Stimulated activated naive CD8-positive, alpha-beta T cell treated with anti-CD3 and anti-CD28 coated beads, Interleukin-15, amount 100 ng/mL, for 72 hours (primary cell): ENCODE measurements at places on chromosomes 5 and 9.

DNA sequence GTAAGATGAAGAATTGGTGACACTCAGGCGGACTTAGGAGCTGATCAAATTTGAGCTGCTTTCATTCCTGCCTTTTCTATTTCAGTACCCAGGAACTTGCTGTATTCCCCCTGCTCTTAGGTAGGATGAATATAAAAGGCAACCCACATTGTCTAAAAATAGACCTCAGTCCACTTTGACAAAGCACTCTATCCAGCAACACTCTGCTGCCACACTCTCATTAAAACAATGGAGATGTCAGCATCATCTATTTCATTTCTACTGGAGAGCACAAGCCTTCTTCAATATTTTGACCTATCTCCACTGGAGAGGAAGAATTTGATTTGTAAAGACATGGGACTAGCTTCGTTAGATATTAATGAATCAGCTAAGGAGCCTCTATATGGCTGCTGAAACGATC is 468.4 kb downstream of the PTPRD start:
- DNase-seq, result no peak

DNA sequence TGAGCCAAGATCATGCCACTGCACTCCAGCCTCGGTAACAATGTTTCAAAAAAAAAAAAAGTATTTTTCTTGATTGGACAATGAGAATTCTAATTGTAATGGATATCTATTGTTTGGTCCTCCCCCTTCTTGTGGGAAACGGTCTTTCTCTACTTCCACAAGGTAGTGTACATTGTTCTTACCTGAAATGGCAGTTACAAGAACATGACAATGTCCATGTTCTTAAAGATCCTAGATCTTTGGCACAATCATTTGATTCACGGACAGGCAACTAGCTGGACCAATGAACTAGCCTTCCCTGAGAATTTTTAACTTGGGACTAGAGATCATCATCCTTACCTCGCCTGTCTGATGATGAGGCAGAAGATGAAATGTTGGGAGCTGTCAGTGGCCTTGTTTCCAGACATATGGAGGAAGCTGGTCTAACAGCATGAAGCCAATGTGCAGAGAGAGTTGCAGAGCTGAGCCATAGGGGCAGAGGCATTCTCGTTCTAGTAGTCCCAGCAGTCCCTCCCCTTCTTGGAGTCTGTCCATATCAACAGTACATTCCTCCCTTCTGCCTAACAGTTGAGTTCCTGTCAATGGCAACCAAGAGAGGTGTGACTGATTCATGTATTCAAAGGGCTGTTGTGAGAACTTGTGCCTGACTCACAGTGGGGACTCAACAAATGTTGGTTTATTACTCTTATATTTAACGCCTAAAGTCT is 2.1 kb upstream of the MARCHF6 start:
- DNase-seq, result no peak

- DNase-seq, result no peak
These were observed 1.8 kb downstream of the SLC12A2 start for GRCh38 chr5:128085413-128085812.

DNA sequence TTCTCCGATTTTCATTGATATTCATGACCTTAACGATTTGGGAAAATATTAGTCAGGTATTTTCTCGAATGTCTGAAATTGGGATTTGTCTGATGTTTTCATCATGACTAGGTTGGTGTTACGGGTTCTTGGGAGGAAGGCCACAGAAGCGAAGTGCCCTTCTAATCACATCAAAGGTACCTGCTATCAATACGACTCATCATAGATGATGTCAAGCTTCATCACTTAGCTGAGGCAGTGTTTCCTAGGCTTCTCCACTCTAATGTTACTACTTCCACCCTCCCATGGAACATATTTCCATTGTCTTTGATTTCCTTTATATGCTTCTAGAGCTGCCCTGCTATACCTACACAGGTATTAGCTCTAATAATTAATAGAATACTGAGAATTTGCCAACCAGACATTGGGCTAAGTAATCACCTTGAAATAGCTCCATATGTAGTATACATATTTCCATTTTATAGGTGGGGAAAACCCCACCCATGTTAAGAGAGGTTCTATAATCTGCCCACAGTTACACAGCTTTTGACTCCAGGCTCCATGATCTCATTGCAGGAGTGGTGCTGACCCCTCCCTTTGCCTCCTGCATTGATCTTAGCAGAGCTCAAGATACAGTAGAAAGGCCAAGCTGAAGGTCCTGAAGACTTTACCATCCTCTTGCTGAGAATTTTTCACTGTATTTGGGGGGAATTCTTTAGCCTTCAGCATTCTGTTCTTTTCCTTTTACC is 238.6 kb upstream of the ADAMTSL1 start:
- no peak for DNase-seq

DNA sequence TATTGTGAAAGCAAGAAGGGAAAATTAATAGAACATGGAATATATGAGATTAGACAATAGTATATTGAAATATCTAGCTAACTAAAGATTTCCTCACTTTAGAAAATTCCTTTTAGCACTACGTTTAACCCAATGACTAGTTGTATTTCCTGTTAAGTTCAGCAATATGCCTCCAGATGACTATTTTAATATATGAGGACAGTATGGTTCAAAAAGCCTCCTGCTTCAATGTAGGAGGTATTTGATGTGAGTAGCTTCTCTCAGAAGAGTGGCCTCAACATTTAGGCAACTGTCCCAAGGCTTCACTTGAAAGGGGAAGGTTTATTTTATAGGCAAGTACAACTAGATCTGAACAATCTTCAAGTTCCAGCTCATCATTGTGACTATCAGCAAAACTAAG is 2.0 kb upstream of the MEF2C start:
- no peak for DNase-seq

- no peak for DNase-seq
These were observed 124.1 kb upstream of the STC2 start for GRCh38 chr5:173452119-173452905.

- no peak for DNase-seq
These were observed 265.5 kb downstream of the NDUFS4 start for GRCh38 chr5:53825926-53826325.

DNA sequence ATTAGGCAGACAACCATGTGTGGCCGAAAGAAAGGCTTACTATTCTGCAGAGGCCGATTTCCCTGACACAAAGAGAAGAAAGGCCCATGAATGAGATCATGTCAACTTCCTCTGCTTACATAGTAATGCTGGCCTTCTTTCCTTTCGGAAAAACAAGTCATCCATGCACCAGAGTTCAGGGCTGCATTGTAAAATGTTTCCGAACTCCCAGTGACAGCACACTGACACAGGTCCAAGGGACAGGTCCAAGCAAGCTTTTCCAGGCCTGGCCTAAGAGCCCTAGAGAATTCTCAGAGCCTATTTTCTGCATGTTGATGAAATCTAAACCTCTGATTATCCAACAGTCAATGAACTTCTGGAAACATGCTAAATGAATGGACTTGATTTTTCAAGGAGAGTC is 140.9 kb downstream of the ZNF608 start:
- no peak for DNase-seq

DNA sequence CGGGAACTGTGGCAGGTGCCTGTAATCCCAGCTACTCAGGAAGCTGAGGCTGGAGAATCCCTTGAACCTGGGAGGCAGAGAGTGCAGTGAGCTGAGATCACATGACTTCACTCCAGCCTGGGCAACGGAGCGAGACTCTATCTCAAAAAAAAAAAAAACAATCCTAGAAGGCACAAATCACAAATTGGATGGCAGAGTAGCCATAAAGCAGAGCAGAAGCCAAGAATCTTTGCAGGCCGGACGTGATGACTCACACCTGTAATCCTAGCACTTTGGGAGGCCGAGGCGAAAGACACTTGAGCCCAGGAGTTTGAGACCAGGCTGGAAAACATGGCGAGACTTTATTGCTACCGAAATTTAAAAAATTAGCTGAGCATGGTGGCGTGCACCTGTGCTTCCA is 9.2 kb upstream of the FUBP3 start:
- no peak for DNase-seq
